ENCODE measurements at places on chromosomes 1 and 21.

DNA sequence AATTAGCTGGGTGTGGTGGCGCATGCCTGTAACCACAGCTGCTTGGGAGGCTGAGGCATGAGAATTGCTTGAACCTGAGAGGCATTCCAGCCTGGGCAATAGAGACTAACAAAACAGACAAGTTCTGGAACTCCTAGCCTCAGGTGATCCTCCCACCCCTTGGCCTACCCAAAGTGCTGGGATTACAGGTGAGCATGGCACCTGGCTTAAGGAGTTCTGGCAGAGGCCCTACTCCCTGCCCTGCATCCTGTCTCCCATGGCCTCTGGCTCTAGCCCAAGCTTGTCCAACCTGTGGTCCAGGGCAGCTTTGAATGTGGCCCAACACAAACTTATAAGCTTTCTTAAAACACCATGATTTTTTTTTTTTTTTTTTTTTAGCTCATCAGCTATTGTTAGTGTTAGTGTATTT lies 20.4 kb downstream of the TOMM20 start:
- no peak for DNase-seq

DNA sequence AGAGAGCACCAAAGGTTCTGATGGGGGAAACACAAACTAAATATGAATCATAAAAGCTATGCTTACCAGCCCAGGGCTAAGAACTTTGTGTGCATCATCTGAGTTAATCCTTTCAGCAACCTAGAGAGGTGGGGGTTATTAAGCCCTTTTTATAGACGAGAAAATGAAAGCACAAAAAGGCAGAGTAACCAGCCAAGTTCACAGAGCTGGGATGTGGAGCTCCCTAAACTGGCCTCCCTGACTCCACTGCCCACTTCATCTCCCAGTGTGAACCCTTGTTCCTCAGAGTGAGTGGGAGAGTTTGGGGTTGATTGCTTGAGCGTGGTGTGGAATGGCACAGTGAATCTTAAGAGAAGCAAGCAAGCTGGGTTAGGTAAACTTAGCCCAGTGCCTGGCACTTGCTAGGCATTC lies 10.8 kb upstream of the BCAR3 start:
- DNase-seq = no peak

DNA sequence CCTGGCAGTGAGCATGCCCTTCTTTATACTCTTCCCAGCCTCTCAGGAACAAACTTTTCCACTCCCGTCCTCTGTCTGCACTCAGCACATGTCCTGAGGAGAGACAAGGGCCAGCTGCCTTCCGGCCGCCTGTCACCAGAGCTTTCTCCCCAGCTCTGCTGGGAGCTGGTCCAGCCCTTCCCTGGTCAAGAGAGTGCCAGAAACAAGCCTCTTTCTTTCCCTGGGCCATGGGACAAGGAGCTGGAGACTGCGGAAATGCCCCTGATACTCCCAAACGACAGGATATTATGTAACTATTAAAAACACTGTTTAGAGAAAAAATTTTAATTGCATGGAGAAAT lies 10.4 kb downstream of the LAMB3 start:
- no peak for DNase-seq

DNA sequence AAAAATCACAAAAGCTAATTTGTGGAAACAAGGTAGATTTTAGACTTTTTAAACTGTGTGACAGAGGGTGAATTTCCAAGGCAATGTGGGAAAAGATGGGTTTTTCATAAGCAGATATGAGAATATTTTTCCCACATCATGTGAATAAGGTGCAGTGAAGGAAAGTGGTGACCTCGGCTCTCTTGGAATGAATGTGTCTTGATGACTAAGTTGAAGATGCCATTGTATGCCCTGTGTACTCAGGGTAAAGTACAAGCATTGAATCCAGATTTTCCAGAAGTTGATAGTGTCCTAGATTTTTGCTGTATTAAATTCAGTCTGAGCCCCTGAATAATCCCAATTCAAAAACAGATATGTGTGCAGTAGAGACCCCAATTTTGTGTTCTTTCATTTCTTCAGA lies 442.6 kb upstream of the ADGRL2 start:
- DNase-seq = no peak

DNA sequence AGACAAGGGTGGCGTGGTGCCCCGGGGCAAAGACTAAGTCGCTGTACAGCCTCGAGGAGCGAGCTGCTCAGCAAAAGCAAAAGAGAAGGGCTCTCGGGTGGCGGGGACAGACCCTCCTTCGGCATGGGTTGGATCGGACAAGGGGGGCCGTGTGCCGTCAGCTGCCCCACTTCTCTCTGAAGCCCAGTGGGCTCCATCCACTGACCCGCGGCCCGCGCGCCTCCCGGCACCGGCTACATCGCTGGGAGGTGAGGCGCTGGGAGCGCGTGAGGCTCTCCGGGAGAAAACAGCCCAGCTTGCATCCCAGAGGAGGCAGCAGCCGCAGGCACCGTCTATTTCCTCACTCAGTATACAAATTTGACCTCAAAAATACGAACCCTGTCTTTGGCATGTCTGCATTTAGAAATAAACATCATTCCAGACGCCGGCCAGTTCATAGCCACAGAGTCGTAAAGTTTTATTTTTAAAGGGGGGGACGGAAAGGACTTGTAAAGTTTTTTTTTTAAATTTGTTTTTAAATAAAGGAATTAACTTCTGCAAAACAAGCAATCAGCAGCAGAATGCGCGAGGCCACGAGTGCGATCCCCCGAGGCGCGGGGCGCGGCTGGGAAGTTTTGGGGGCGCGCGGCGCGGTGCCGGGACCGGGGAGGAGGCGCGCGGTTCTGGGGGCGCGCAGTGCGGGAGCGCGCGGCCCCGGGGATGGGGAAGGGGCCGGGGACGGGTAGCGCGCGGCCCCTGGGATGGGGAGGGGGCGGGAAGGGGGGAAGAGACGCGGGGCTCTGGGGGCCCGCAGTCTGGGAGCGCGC lies 689 bp upstream of the GPR137B start:
- DNase-seq = no peak

DNA sequence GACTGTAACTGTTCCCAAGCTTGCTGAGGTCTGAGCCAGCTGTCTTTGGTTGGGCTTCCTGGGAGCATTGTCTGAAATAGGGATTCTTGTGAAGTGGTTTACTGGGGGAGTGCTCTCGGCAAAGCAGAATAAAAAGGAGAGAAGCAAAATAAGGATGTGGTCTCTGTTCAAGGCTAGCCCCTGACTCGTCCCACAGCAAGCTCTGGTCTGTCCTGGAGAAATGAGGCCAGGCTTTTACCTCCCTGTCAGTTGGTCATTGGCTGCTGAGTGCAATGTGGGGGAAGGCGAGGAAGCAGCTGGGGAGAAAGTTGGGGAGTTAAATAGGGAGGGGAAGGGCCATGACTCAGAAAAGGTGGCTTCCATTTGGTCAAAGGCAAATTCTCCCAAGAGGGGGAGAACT lies 303.9 kb upstream of the DUSP10 start:
- no peak for DNase-seq

DNA sequence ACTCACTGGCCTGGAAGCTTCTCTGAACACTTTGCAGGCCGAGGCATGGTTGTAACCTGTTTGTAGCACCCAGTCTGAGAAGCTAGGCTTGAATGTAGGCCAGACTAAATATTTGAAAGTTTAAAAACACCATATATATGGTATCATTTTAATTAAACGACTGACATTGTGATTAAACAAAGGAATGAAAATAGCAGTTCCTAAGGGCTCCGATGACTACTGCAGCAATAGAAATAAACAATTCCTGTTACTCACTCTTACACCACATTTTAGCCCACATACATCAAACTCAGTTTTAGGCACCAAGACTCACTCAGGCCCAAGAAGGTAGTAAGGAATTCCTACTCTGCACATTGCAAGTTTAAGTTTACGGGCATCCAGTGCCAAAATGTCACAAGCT lies 281.2 kb downstream of the AKT3 start:
- no peak for DNase-seq

- no peak for DNase-seq
Observed at GRCh38 chr1:169885207-169885606, 8.5 kb downstream of the SCYL3 start.

- no peak for DNase-seq
Observed at GRCh38 chr21:32806810-32807386, 35.3 kb upstream of the PAXBP1 start.

DNA sequence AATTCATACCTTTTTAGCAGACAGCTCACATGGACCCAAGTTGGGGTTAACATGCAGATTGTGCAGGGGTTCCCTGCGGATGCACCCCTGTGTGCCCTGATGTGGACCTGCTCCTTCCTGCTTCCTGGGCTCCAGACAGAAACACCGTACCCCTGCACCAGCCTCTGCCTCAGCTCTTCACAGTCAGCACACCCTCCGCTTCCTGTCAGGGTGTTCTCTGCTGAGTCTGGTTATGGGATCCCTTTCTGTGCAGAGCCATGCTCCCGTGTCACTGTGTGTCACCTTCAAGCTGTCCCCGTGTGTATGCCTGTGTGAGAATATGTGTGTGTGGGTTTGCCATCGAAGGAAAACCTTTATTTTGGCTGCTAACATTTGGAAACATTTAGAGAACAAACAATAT lies 48.7 kb upstream of the KCNJ15 start:
- no peak for DNase-seq

GRCh38 chr1:181208083-181208482 lies 119.6 kb downstream of the IER5 start:
- DNase-seq = no peak

Measured in stimulated activated CD8-positive, alpha-beta memory T cell treated with anti-CD3 and anti-CD28 coated beads, Interleukin-4, amount 100 ng/mL, for 4 hours (primary cell).